Non-pigmented ciliary epithelial cell (primary cell): ENCODE measurements at places on chromosomes 6 and 20.
A peak's percentile ranks its signal among the peaks of the same experiment; 100 is the strongest.

DNA sequence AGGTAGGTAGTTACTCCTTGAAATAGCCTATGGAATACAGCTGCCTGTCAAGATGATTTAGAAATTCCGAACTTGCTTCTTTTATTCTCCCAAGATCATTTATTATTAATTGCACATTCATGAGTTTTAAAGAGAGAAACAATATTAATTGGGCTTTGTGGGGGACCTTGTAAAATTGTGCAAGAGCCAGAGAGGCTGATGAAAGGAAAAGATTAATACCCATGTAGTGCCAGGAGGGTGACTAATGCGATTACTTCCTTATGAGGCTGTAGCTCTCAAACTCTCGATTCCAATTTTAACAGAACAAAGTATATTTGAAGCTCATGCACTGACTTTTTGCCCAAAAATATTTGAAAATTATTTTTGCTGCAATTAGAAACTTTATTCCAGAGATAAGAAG is 423.8 kb upstream of the ID4 start:
- no peak for DNase-seq

- DNase-seq, result no peak
These were observed 27.0 kb downstream of the PSMG4 start for GRCh38 chr6:3285732-3286131.

- DNase-seq, result no peak
These were observed 115.4 kb downstream of the ISM1 start for GRCh38 chr20:13336308-13337089.

DNA sequence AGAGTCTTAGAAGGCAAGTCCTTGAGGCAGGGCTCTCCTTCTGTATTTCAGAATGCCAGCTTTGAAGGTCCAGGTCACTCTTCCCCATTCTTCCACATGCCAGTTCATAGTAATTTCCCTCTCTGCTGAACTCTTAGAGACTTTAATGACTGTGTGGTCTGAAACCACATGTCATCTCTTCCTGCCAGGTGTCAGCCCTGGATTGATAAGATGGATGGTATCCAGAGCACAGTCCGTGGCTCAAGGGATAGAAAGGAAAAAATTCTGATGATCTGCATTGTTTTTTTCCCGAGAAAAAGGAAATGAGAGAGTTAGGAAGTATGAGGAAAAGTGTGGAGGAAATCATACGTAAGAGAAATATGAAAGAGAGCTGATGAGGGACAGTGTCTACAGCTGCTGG is 250.9 kb downstream of the TPBG start:
- DNase-seq, result no peak

GRCh38 chr6:162621246-162621645 is 106.3 kb downstream of the PRKN start:
- peak; percentile 54 for DNase-seq

DNA sequence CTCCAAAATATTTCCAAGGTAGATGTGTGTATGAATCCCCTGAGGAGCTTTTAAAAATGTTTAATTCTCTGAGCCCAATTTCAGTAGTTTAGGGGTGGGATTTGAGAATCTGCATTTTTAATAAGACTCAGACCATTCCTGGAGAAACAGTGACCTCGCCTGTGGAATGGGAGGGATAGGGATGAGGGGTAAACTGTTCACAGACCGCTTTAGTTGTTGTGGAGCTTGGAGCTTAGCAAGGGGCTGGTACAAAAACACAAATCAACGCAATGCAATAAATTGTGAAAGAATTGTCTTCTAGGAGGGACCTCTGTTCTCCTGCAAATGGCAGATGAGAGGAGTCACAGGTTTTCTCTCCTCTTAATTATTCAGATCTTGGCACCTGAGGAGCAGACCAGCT is 239.3 kb upstream of the SULF2 start:
- no peak for DNase-seq
